ENCODE measurements at places on chromosomes 4 and X.

DNA sequence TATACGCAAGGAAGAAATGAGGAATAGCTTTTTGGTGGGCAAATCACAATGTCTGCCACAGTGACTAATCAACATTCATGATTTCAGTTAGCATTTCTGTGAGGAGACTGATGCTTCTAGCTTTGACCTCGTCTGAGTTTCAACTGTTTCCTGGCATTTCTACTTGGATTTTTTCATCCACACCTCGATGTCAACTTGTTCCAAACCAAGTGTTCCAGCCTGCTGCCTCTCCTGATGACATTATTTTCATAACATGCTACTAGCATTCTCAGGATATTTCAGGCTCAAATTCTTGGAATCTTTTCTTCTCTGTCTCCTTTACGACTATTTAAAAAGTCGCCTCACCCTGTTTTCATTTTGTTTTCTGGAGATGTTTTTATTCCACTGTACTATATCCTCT lies 90.3 kb upstream of the TEX13D start:
- no peak for DNase-seq

- DNase-seq = no peak
Measured at GRCh38 chr4:19539201-19539600, 712.5 kb upstream of the SLIT2 start.

GRCh38 chrX:41293269-41293668 lies 40.7 kb upstream of the DDX3X start:
- DNase-seq = no peak

- no peak for DNase-seq
Measured at GRCh38 chr4:151833174-151833573, 72.4 kb upstream of the GATB start.

DNA sequence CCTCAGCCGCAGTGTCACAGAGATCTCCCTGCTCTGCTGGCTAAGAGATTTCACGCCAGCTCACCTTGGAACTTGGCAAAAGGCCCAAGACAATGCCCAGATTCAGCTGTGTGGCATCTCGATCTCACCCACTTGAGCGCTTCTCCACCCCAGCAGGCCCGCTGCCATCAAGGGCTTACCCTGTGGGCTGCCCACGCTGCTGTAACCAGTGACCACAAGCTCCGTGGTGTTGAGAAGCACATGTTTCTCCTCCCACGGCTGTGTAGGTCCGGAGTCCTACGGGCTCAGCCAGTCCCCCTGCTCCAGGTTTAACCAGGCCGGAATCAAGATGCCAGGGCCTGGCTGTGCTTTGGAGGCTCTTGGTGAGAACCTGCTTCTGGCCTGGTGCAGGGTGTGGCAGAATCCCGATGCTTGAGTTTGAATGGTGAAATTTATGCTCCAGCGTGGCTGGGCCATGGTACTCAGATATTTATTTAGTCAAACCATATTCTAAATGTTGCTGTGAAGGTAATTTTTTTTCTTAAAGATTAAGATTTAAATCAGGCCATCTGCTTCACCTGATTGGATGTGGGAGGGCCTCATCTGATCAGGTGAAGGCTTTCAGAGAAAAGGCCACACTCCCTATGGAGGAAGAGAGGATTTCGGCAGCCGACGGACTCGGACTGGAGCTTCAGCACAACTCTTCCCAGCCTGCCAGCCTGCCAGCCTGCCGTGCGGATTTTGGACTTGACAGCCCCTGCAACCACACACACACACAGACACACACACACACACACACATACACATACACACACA lies 24.8 kb upstream of the ADRA2C start:
- DNase-seq = no peak

GRCh38 chrX:107542500-107542899 lies 85.8 kb upstream of the PRPS1 start:
- no peak for DNase-seq

- DNase-seq = no peak
Measured at GRCh38 chr4:176782794-176783193, 9.9 kb downstream of the VEGFC start.

DNA sequence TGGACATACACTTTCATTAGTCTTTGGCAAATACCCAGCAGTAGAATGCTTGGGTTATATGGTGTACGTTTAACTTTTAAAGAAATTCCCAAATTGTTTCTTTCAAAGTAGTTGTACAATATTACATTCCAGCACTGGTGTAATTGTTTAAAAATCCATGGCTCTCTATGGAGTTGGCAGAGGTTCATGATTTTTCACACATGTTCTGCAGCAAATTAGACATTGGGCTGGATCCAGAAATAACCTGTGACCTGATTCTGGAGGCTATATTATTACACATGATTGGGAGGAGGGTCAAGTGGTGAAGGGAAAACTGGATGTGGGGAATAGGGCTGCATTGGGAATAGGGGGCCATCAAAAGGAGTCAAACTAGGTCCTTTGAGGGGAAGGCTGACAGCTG lies 41.9 kb downstream of the MAMLD1 start:
- DNase-seq = no peak

DNA sequence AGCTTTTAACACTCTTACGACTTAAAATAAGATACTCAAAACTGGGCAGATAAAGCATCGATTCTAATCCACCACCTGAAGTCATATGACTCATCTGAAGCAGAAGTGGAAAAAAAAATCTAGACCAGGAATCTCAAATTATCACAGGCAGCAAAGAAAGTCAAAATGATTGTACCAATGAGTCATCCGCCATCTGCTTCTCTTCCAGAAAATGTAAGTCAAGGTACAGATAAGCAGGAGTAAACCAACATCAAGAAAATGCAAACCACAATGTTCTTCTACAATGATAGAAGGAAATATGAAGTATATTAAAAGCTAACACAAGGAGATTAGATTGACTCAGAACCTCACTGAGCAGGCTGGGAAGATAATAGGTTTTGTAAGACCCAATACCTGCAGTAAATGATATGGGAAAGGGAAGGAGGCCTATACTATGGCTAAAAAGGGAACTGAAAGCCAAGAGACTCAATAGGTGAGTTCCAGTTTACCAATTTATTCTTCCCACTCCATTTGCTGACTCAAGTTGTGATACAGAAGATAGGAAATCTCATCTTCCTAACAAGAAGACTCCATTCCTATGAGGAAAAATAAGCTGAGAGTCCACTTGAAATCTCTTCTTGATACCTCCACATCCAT lies 88.4 kb upstream of the TET2 start:
- DNase-seq = no peak
